ENCODE measurements at places on chromosomes 13 and 19.

DNA sequence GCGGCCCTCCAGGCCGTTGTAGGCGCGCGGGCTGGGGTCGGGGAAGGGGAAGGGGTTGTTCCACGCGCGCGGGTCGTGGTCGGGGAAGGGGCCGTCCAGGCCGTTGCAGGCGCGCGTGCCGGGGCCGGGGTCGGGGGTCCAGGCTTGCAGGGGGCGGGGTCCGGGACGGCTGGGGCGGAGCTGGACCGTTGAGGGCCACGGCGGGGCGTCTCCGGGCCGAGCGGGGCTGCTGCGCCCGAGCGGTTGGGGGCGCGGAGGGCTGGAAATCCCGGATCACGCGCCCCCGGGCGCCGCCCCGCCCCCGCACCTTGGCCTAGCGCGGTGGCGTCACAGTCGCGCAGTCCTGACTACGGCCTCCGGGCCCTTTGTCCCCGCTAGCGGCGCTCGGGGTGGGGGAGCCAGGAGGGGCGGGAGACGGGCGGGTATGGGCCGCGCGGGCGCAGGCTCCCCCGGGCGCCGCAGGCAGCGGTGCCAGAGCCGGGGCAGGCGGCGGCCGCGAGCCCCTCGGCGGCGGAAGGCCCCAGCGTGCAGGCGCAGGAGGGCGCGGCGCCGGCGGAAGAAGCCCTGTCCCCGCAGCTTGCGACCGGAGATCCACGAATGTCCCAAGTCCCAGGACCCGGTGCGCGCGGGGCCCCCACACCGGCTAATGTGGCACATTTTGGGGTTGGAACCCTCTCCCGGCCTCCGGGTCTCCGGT lies 665 bp downstream of the GPX4 start:
- peak; percentile 75 for DNase-seq

GRCh38 chr13:45332036-45332830 lies 8.8 kb downstream of the TPT1 start:
- no peak for DNase-seq

DNA sequence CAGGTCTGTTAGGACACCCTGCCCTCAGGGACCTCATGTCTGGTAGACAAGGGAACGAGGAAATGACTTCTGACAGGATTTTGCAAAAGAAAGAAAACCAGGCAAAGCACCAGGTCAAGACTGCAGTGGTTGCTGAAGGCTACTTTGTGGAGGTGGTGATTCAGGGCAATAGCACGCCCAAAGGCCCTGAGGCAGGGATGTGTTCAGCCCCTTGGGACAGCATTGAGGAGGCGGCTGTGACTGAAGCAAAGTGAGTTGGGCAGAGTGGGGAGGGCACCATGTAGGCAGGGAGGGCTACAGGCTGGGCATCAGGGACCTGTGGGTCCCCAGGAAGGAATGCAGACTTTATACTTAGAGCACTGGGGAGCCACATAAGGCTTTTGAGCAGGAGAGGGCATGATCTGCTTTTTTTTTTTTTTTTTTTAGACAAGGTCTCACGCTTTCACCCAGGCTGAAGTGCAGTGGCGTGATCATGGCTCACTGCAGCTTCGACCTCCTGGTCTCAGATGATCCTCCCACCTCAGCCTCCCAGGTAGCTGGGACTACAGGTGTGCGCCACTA lies 10.8 kb upstream of the HOMER3 start:
- no peak for DNase-seq

DNA sequence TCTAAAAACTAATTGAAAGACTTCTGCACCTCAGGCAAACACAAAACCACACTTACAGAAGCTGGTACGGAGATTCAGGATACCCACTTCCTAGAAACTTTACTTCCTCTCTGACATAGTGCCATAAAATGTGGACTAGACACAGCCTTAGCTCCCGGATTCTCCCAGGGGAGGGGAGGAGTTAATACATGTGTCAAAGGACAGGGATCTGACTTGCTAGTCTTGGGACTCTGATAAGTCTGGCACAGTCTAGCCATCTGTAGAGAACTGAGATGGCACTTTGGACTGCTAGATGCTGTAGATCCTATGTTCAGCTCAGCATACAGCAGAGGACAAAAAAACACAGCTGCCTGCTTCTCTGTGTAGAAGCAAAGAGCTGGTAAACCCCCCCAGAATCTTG lies 769.8 kb upstream of the MIR17HG start:
- DNase-seq = no peak

All from LoVo (cell line).